Left hindlimb (tissue), 1 donor: ENCODE measurements at places on chromosomes 11 and 22.
A peak's percentile ranks its signal among the peaks of the same experiment; 100 is the strongest.

- DNase-seq = no peak
Observed at GRCh38 chr22:24483976-24484545, 11.1 kb upstream of the UPB1 start.

DNA sequence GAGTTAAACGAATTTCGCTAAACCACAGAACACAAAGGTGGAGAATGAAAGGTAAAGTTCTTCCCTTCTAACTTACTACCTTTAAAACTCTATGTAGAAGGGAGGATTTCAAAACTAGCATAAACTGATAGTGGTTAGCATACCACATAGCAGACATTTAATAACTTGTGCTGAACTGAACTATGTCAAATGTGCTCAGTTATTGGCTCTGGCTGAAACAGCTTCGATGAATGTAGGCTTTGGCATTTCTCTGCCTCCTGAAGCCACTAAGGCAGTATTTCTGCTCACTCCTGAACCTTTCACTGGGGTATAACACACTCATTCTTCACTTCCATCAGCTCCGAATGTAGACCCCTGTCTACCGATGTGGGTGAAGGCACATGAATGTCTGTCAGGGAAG is 1188.1 kb downstream of the LRRC4C start:
- DNase-seq = no peak

- no peak for DNase-seq
Observed at GRCh38 chr11:100640071-100640470, 47.0 kb upstream of the ARHGAP42 start.

DNA sequence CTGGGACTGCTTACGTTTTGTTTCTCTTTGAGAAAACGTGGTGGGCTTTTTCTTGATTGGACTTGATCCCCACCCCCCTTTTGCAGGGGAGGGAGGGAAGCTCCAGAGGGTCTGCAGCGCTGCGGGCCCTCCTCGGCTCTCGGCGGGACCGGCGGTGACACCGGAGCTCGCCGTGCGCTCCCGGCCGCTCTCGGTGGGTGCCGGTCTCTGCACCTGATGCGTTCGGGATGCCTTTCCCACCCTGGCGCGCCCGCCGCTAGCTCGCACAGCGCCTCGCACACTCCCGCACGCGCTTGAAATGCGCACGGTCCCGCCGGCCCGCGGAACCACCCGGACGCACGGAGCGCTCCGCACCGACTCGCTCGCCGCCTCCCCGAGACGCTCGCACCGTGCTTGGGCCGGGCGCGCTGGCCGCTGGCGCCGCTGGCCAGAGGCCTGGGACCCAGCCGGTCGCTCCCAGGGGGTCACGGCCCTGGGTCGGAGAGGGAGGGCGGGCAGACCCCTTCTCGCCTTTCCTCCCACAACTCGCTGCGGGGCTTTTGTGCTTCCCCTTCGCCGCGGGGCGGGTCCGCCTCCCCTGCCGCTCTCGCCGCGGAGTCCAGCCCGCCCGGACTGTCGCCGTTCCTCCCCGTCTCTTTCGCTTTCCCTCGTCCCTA is 1.0 kb downstream of the ZBTB16 start:
- peak; percentile 60 for DNase-seq

DNA sequence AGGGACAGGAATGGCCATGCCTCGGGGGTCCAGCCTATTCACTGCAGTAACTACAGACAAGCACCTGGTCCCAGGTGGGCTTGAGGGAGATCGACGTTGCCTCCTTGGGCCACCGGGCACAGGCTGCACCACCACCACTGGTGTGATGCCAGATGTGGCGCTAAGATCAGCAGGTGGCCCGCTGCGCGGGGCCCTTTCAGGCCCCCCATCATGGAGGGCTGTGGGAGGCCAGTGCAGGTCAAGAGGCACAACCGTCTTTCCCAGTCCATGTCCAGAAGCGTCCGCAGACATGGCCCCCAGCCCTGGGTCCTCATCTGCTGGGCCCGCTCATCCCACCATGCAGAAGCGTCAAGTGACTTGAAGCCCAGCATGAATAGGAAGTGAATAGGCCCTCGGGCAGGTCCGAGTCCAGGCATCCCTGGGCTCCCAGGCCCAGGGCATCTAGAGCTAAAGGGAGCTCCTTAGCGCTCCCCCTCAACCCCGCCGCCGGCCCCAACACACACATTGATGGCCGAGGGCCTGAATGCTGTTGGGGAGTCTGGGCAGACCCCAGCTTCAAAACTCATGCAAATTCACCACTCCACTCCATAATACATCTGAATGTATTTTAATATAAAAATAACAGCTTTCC is 18.3 kb downstream of the FADS3 start:
- no peak for DNase-seq

- DNase-seq = no peak
Observed at GRCh38 chr11:1055990-1056771, 18.5 kb upstream of the MUC2 start.

DNA sequence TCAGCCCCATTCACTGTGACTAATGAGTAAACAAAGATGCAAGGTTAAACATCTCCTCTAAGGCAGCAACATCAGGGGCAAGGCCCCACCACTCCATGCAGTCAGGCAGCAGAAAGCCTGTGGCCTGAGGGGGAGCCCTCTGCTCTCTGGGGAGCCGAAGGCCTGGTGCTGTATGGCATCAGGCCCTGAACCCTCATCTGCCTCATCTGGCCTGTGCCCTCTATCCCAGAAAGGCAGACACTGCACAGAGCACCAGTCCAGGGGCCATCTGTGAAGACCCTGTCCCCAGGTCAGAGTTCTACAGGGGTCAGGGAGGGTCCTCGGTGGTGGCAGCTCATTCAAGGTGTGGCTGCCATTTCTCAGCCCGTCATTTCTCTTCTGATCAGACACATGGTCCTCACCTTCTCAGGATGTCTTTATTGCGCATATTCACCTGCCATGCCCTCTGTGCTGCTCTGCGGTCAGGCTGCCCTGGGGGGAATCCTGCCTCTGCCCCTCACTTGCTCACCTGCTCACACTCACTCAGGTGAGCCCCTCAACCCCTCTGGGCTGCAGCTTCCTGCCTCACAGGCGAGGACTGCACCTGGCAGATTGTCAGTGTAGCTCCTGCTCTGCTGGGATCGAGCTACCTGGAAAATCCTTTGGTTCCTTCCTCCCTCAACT is 103.1 kb upstream of the PITPNB start:
- peak; percentile 15 for DNase-seq

DNA sequence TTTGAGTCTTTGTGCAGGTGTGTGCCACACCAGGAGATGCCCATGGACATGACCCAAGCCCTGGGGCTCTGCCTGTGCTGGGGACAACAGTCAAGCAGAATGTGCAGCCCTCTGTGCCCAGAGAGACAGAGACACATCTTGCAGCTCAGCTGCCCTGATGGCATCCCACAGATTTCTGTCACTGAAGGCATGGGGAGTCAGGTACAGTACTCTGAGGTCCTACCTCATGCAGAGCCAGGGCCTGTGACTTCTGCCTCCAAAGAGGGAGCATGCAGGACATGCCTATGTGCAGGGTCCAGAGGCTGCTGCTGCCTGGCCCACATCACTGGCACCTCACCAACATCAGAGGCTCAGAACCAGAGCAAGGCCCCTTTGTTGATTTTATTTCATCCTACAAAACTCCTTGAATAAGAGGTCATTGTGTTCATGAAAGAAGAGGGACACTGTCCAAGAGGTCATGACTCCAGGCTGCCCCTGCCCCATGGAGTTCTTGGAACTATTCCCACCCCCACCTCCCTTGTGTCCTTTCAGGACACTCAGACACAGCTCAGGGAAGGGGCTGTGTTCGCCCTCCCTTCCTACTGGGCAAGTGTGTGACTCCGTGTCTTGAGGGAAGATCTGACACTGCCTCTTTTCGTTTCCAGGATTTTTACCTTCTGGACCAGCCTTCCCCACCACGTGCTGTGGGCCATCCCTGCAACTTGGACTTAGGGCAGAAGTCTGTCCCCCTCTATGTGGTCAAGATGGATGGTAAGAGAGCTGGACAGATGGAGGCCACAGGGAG is 62.3 kb downstream of the BTG4 start:
- DNase-seq = no peak

DNA sequence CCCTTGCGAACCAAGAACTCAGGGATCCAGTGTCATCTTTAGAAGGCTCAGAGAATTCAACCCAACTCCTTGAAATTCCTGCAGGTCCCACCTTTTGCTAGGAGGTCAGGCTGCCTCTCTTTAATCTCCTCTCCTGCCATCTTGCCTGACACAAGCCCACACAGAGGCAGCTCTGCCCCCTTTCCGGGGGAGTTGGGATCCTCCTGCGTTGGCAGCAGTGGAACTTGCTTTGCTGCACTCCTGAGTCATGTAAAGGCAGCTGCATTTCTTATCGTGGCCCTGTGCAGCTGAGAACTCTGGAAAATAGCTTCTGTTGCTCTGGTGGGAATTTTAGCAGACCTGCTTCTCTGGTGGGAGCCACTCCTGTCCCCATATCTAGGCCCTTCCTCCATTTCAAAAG is 142.3 kb upstream of the TBCEL start:
- DNase-seq = no peak

GRCh38 chr11:12845739-12846358 is 163.3 kb upstream of the RASSF10 start:
- peak; percentile 53 for DNase-seq

DNA sequence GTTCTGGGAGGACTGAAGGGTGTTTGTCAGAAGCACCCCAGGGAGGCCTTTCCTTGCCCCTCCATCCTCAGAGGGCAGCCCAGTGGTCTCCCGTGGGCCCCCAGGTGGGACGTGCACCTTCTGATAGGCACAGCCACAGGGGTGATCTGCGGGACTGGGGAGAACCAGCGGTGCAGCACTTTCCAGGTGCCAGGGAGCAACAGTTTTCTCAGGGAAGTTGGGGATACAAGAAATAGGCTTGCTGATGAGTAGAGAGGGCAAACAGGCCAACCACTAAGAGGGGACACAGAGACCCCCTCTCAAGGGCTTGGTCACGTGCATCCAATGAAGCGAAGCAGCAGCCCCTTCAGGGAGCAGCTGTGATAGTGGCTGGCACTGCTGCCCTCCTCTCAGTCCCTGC is 107.1 kb upstream of the BID start:
- DNase-seq = no peak

- DNase-seq = no peak
Observed at GRCh38 chr11:45677770-45678512, 12.5 kb upstream of the CHST1 start.

- DNase-seq = no peak
Observed at GRCh38 chr22:22855617-22856308, 31.9 kb upstream of the IGLL5 start.

GRCh38 chr22:46209262-46209661 is 40.8 kb downstream of the CDPF1 start:
- DNase-seq = no peak

- no peak for DNase-seq
Observed at GRCh38 chr22:50076646-50077535, 8.3 kb downstream of the MLC1 start.

DNA sequence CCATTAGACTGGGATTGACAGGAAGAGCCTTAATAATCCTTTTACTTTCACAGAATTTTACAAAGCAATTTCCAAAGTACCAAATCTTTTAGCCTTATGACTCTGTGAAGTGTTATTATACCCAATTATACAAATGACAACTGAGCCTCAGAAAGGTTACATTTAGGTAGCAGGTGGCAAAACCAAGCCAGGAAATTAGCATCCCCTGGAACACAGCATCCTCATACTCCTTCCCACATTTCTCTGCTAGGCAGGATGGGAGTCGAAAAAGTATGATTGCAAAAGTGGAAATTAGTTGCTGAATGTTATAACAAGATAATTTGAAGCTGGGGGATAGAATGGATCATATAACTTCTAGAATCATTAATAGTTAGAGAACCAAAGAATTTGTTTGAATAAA is 359.7 kb upstream of the PDGFD start:
- no peak for DNase-seq

GRCh38 chr11:69167916-69168691 is 12.4 kb downstream of the SMIM38 start:
- no peak for DNase-seq

DNA sequence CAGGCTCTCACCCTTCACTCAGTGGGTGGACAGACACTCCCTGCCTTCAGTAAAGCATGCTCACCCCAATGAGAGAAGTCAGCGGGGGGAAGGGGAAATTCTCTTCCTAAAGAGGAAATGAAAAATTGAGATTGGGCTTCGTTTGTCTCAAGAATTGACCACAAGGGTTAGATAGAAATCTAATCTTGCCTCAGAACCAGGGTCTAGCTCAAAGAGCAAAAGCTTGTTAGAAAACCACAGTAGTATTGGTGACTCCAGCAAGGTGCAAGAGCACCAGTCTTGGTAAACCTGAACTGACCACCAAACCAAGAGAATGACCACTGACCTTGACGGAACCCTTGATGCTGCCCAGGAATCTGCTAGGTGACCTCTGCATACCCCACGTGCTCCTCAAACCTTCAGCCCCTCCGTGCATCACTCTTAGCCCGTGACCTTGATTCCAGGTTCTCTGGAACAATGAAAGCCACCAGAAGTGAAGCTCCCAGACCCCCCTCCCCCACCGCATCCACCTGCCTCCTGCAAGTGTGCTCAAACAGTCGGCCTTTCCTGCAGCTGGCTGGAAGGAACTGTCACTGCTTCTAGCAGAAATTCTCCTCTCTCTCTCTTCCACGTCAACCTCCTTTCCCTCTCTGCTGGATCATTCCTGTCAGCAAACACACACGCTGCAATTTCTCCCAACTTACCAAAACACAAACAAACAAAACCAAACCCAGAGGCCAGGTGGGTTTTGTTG is 3.1 kb upstream of the TMA7B start:
- DNase-seq = no peak

- DNase-seq = no peak
Observed at GRCh38 chr11:27837895-27838563, 137.8 kb upstream of the BDNF start.

DNA sequence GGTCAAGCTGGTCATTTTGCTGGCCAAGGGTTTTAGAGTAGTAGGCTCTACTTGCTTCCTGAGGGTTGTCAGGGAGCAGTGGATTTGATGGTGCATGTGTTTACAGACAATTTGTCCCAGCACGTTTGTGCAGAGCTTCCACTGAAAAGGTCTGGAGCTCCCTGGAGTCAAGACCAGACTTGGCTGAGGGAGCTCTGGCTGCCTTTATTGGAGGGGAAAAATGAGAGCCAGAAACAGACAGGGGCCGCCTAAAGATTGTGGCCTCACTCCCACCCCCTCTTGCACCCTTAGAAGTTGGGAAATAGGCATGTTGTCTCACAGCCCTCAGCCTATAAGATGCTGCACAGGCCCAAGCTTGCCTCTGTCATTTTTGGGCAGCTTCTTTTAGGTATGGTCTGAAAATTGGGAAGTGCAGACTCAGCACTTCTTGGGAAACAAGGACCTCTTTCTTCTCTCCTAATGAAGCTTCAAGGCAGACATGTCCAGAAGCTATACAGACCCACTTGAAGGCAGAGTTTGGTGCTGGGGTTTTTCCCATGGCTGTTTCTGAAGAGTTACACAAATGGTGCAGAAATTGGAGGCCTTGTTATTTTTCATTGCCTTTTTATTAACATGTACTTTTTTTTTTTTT is 55.1 kb downstream of the AMOTL1 start:
- no peak for DNase-seq

DNA sequence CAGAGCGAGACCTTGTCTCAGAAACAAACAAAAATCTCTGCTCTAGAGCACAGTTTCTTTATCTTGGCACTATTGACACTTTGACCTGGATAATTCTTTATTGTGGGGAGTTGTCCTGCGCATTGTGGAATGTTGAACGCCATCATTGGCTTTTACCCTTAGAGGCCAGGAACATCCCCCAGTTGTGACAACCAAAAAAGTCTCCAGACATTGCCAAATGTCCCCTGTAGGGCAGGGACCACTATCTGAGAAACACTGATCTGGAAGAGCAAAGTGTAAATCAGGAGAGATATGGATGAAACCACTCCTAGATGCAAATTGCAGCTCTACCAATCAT is 4.8 kb upstream of the NF2 start:
- DNase-seq = no peak
